ENCODE measurements at places on chromosomes 13 and 19. TPM values are rescaled to one million over a fixed set of nuclear protein-coding genes. Genes with fewer than 3 reads are reported as not detected.

DNA sequence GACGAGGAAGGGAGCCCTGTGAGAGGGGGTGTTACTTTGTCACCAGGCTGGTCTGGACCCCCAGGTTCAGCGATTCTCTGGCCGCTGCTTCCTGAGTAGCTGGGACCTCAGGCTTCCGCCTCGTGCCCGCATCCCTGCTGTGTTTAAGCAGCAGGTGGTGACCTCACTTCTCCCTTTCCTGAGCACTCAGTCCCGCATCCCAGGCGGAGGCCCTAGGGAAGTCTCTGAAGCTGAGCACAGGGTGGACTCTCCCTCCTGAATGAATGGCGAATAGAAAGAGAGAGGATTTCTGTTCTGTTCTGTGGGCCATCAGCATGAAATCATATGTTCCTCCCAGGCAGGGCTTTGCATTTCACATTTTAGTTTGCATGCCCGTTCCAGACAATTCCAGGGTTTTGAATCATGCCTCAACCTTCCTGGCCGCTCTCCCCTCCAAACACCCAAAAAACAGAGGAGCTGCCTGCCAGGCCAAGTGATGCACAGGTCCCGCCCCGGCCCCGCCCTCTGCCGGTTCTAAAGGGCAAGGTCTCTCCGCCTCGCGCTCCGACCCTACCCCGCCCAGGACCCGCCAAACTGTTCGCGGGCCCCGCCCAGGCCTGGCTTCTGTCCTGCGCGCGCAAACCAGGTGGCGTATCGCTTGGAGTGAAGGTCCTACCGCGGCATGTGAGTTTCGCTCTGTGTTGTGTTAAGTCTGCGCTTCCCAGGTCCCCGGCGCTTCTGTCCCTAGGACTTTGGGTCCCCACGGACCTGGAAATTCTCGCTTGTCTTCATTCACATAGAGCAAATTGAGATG, 35.1 kb upstream of the ZNF808 start:
- no peak for DNase-seq

OR1M1 gene
- not detected for total RNA-seq

- no peak for DNase-seq
Observed at GRCh38 chr13:97390941-97391600, 42.9 kb upstream of the RAP2A start.

DNA sequence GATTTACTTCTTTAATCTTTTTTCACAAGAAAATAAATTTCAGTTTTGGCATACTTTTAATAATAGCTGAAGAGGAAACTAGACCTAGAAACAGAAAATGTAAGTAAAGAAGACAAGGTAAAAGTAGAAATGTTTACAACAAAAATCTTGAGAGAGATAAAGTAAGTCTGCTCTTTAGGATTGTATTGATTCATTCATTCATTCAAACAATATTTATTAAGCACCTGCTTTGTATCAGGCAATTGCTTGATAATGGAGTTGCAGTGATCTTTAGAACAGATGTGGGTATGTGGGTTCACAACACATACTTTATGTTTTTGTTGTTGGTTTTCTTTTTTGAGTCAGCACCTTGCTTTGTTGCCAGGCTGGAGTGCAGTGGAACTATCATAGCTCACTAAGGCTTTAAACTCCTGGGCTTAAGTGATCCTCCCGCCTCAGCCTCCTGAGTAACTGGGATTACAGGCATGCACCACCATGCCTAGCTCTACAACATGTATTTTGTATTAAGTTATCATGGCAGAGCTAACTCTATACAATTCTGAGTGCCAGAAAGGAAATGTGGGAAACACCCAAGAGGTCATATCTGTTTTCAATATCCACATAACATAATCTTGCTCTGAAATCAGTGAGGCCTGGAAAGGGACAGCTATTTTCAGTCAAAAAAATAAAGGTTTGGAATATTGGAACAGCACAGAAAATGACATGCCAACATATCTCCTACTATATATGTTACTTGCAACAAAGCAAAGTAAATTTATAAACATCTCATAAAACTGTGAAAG, 8.8 kb upstream of the SPART start:
- DNase-seq, result no peak

ZNF383 gene
- total RNA-seq, result 9.0 TPM

- no peak for DNase-seq
Observed at GRCh38 chr13:101382086-101382485, 34.2 kb downstream of the NALCN start.

ITGBL1 gene
- 0.18 TPM for total RNA-seq

- no peak for DNase-seq
Observed at GRCh38 chr13:38376546-38376945, 26.9 kb downstream of the UFM1 start.

DNA sequence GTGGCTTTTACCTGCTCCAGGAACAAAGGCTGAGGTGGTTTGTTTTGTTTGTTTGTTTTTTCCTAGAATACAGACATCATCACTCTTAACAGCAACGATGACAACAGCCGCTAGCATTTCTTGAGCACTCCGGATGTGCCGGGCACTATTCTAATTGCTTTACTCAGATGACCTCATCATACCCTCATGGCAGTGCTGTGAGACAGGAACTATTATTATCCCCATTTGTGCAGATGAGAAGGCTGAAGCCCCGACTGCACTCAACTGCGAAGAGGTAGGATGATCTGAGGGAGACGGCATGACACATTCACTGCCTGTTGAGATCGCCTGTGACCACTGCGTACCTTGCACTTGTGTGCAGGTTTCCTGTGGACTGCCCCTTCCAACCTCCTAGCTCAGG, 66.5 kb downstream of the CCDC70 start:
- no peak for DNase-seq

DNA sequence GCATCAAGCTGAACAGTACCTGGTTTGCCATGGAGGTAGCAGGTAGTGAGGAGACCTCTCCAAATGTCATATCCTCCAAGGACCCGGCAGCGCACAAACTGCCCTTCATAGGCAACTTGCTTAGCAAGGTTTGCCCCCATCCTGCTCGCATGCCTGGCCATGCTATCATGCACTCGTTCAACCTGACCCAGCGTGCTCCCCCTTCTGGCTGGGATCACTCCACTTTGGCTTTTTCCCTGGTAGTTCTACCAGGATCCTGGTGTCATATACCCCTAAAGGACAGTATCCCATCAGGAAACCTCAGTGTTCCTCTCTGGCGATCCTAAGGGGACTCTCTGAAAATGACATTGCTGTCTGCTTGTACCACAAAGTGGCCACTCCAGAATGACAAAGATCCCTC, 38.6 kb upstream of the ZNF30 start:
- DNase-seq, result no peak

GRCh38 chr19:33627526-33627925, 5.8 kb downstream of the CHST8 start:
- no peak for DNase-seq

SPACA4 gene
- not detected for total RNA-seq
